HFFc6 (cell line): ENCODE measurements at places on chromosomes 5 and 9. TPM values are rescaled to one million over a fixed set of nuclear protein-coding genes. Genes with fewer than 3 reads are reported as not detected.

- DNase-seq = no peak
Measured at GRCh38 chr9:133715295-133715865, 22.8 kb downstream of the SARDH start.

DNA sequence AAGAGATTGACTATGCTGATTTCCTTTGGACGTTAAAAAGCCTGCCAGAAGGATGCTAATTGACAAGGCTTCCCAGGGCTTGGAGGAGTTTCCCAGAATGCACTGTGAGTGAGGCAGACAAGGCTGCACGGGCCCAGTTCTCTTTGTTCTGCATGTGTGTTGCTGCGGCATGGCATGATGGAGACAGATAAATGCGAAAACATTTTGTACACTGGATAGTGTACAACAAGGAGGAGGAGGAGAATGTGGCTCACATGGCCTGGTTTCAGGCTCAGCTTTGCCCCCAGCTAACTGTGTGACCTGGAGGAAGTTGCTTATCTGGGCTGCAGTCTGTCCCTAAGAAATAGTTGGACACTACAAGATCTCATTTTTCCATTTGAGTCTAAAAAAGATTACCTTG lies 135.5 kb upstream of the CPEB4 start:
- no peak for DNase-seq

ANKRD18B gene
- total RNA-seq = 4.9 to 7.5 TPM (median 5.5 TPM) in 3 replicates

GRCh38 chr5:135053278-135053677 lies 19.2 kb upstream of the PITX1 start:
- DNase-seq = no peak

DNA sequence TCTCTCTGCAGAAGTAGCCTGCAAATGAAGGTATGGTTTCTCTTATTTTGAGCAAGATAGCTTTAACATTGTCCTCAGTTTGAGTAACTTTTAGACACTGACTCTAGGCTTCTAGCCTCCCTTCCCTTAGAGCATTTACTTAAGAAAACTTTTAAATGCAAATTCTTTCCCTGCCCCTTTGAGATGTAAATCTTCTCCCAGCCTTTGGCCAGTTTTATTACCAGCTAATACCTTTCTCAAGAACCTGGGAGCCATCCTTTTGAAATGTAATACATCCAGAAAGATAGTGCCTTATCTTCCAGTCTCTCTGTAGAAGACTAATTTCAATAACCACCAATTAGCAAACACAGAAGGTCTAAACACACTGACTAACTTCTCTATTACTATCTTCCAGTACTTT lies 688.9 kb upstream of the CDH9 start:
- DNase-seq = no peak

DNA sequence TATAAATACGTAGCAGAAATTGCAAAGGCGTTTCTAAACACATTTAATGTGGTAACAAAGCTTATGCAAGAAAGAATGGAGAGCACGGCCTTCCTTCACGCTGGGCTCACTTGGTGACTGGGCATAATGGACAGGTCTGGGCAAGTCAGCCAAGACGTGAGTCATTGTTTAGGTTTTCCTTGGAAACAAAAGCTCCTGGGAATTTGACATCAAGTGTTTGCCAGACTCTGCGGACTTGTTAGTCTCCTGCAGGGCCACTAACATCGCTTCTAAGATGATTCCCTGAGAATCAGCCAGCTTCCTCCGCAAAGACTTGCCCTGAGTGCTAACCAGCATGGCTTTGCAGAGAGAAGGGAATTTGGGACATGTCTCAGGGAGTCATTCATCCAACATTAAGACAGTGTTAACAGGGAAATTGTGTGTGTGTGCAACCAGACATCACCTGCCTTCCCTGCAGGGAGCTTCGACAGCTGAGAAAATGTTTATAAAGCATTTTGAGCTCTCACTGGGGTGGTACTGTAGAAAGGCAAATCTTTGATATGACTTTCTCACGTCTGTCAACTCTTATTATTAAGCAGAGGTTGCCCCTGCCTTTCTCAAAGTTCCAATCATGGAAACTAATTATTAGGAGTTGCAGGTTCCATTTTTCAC lies 182.5 kb downstream of the NTRK2 start:
- DNase-seq = peak; percentile 82

GRCh38 chr5:14019768-14020290 lies 75.3 kb upstream of the DNAH5 start:
- DNase-seq = no peak

DNA sequence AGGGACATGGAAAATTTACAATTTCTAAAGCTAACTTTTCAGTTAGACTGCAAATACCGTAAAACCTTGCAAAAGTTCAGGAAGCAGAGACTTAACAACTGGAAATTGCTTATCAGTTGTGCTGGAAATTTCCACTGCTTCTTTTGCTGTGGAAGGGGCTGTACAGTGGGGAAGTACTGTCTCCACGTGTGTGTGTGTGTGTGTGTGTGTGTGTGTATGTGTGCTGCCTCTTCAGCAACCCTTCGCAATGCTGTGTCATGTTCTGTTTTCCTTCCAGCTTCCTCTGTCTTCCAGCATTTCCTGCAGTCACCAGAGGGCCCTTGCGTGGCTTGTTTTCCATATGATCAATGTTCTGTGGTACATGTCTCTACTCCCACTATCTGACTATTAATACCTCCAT lies 87.5 kb upstream of the RANBP3L start:
- DNase-seq = no peak

PCDHA9 gene
- not detected in 3 replicates for total RNA-seq

DNA sequence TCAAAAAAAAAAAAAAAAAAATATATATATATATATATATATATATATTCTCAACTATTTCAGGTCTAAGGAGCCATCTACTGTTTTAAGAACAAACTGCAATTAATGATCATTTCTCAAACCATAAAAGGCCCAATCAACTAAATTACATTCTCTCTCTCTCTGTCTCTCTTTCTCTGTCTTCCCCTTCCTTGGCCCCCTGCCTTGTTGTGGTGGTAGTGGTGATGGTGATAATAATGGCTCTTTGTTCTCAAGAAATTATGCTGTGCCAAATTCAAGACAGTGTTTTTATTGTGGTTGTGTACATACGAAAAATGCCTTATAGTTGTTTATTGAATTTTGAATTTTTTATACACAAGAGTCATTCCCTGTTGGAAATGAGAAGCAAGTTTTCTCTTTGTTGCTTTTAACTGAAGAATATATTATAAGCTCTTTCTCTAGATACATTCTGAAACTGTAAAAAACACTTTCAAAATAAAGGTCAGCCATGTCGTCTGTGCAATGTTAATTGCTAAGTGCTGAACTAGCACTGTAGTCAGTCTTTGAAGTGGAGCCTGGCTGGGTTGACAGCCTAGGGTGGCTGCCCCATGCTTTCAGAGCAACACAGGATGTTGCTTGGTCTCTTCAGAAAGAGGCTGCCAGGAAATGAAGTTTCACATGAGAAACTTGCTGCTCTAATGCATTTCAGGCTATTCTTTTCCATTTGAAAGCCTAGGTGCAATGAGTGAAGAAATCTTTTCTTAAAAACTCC lies 96.0 kb downstream of the HINT1 start:
- no peak for DNase-seq

DNA sequence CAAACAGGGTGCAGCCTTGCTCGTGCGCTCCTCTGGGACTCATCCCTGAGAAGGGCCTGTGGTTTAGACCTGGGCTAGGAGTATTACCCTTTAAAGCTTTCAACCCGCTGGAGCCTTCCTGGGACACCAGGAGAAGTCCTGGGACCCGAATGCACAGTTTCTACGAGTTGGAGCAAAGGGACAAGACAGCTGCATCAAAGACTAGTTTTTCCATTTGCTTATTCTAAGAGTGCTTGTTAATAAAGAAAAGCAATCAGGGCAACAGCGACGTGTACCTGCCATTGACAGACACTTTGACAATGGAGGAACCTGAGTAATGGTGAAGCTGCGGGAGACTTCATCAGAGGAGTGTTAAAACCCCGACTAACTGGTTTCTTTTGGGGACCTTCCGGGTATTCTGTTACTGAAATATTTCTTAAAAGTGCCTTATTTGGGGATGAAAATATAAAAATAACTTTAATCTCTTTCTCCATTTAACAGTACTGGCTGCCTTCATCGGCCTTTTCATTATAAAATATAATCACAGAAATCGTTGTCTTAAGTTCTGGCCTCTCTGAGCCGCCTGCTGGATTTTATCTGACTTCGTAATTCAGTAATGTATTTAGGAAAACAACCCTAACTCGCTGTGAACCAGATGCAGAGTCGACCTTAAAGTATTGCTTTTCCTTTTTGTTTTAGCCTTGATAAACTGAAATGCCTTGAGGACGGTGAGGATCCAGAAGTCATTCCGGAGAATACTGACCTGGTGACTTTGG lies 732 bp downstream of the SNAPC3 start:
- peak; percentile 14 for DNase-seq

GRCh38 chr9:133718563-133719315 lies 19.4 kb downstream of the SARDH start:
- DNase-seq = no peak

ANKRD31 gene
- total RNA-seq = not detected in 2 replicates
